Activated CD4-positive, alpha-beta T cell treated with anti-CD3 and anti-CD28 coated beads, Interleukin-2, amount 10 ng/mL, durations not matched to agents 24 days and 14 days (primary cell): ENCODE measurements at places on chromosomes 16 and 17.
A peak's percentile ranks its signal among the peaks of the same experiment; 100 is the strongest.

DNA sequence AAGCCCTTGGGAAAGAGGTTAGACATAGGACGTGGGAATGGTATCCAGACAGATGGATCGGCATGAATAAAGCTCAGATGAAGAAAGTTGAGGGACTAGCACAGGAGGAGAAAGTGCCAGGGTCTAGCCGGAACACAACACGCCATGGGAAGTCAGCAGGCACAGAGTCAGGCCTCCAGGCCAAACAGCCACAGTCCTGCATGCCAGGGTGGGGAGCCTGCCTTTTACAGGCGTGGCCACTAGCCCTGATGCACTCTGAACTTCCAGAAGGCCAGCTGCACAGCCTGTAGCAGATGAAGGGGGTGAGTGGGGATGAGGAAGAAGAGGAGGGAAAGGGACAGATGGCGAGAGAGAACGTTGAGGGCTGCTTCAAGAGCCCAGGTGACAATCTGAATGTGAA, 5.2 kb downstream of the B9D1 start:
- no peak for DNase-seq

GRCh38 chr17:76032073-76032779, 5.1 kb upstream of the EVPL start:
- DNase-seq: no peak

GRCh38 chr17:28996554-28997096, 9.2 kb downstream of the SEZ6 start:
- no peak for DNase-seq

GRCh38 chr17:77924757-77925336, 33.7 kb upstream of the TNRC6C start:
- no peak for DNase-seq

DNA sequence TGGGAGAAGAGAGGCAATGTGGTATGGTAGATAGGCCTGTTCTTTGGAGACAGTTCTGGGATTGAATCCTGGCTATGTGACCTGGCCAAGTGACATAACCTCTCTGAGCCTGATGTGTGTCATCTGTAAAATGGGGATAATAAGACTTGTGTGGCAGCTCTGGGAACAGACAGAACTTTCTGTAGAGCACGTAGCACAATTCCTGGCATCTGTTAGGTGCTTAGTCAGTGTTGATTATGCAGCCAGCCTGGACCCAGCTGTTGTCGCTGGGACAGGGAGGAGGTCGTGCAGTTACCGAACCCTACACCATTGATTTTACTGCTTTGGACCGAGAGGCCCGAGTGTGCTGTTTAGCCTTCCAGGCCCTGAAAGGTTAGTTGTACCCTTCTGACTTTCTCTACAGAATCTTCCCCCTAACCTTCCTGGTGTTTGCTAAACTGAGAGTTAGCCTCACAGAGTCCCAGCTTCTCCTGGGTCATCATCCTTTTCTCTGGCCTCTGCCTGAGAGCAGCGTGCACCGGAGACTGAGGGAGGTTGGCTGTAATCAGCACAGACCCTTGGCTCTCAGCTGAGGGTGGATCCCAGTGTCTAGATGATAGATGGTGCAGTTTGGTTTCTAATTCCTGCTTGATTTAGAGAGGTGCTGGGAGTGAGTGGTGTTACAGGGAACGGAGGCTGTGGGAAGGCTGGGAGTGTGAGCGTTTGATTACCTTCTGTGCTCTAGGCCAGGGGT, 31.9 kb downstream of the MSI2 start:
- DNase-seq: no peak

DNA sequence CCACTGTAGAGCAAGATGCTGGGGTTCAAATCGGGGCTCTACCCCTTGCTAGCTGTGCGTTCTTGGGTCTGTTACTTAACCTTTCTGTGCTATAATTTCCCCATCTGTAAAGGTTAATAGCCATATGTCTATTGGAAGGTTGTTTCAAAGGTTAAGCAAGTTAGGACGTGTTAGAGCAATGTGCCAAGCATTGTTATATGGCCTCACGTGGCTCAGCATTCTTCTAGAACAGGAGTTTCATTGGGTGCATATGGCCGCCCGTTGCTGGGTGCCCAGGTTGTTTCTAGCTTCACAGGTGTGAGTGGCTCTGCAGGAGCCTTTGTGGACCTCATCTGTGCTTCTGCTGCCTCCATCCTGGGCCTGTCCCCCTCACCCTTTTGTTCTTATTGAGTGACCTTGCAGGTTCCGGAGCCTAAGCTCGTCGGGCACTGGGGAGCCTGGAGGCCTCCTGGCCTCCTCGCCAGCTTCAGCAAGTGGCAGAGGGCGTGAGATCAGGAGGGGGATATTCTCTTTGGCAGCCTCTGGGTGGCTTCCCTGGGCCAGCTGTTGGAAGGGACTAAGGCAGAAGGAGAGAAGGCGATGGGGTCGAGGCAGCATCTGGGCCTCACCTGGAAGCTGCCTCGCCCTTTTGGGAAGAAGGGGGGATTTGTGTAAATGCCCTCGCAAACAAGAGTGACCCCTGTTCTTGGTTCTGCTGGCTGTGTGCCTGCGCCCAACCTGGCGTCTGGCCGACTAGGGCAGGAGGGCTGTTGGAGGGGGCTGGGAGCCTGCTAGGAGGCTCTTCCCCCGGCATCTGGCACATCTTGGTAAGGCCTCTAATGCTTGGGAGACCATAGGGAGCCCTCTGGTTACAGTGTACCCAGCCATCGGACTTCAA, 80.2 kb upstream of the CIBAR2 start:
- DNase-seq: no peak

DNA sequence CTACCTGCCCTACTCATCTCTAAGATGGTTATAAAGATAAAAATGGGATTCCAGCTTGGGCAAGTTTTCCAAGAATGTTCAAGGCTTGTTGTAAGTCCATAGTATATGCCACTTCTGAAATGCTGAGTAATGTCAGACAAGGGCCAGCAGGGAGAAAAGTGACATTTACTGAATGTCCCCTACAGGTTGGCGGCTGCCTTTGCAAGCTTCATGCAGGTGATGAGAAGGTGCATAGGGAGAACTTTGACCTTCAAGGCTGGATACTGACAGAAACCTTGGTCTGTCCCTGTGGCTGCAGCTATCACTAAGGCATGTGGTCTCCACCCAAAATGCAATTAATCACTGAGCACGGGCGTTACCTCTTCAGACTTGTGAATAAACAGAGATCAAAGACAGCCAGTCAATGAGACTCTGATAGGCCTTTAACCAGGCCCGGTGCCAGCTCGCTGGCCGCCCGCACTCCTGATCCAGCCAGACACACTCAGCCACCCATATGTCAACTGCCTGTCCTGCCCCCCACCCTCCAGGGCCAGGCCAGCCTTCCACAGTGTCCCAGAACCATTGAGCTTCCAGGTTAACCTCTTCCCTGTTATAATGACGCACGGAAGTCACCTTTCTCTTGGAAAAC, 26.8 kb upstream of the AXIN2 start:
- DNase-seq: no peak

GRCh38 chr17:75785016-75785890, 647 bp downstream of the UNK start:
- peak; percentile 97 for DNase-seq

- DNase-seq: no peak
Measured at GRCh38 chr16:72043539-72043938, 10.8 kb upstream of the HP start.
